ENCODE measurements at places on chromosomes 7 and 10.

DNA sequence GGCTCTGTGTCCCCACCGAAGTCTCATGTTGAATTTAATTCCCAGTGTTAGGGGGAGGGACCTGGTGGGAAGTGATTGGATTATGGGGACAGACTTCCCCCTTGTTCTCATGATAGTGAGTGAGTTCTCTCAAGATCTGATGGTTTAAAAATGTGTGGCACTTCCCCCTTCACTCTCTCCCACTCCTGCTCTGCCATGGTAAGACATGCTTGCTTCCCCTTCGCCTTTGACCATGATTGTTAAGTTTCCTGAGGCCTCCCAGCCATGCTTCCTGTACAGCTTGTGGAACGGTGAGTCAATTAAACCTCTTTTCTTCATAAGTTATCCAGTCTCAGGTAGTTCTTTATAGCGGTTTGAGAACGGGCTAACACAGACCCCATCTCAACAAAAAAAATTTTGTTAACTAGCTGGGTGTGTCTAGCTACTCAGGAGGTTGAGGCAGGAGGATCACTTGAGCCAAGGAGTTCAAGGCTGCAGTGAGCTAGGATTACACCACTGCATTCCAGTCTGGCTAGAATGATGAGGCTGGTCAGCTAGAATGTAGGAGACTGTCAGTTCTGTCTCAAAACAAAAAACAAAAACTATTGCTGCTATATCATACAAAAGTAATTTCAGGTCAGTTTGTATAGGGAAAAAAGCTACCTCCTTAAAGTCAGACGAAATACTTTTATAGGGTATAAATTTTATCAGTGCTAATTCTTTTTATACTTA, 57.7 kb downstream of the ATAD1 start:
- DNase-seq = no peak

DNA sequence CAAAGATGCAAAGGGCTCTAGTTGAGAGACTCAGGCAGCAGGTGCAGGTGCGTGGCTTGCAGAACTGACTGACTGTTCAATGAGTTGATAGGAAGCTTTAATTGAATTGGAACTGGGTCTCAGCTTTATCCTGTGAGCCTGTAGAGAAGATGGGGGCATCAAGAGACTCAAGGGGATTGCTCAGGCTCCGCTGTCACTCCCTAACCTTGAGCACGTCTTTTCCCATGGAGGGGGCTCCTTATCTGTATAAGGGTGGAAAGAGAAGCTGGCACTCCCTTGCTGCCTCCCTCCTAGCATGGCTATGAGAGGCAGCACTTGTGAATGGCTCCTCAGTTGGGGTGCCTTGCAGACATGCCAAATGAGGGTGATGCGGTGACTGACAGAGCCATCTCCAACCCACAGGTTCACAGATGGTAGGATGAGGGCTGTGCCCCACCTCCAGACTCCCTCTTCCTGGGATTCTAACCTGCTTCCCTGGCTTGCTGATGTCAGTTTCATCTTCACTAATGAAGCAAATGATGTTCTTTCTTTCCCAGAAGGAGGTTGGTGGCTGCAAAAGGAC, 12.4 kb upstream of the PLEKHA1 start:
- DNase-seq = no peak

- DNase-seq = no peak
Measured at GRCh38 chr10:34721208-34721840, 93.8 kb downstream of the PARD3 start.

- DNase-seq = no peak
Measured at GRCh38 chr7:79622781-79623180, 169.3 kb upstream of the MAGI2 start.

DNA sequence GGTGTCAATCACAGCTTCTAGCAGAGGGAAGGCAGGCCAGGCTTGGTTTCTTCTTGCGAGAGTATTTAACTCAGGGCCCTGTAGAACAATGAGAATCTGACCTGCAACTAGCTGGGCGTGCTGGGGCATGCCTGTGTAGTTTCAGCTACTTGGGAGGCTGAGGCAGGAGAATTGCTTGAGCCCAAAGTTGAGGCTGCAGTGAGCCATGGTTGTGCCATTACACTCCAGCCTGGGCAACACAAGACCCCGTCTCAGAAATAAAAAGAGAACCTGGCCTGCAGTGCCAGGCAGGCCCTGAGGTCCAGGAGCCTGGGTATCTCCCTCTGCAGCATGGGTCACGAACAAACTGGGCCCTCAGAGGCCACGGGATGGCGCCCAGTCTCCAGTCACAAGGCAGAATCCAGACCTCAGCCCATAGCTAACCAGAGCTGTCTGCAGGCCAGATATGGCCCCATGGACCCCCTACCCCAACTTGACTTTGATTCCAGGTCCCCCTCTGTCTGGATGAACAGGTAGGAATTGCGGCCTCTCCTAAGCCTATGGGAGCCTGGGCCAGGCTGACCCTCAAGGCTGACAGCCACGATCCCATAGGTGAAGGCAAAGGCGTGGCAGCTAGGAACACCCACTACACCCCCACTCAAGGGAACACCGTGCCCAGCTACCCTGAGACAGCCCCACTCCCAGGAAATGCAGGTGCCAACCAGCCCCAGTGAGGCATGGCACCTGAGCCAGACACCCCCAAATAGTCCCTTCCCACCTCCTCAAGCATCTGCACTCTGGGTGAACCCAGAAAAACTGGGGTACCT, 102.7 kb upstream of the TNRC18 start:
- no peak for DNase-seq

GRCh38 chr10:60798031-60798430, 19.8 kb downstream of the CDK1 start:
- DNase-seq = no peak

GRCh38 chr10:60849217-60849616, 70.9 kb downstream of the CDK1 start:
- no peak for DNase-seq

- no peak for DNase-seq
Measured at GRCh38 chr10:35236739-35237138, 99.6 kb upstream of the CCNY start.

Measured in activated gamma-delta T cell treated with Interleukin-2 at 50 U/mL for 16 hours (primary cell).